ENCODE measurements at places on chromosomes 12 and 14. TPM values are rescaled to one million over a fixed set of nuclear protein-coding genes. Genes with fewer than 3 reads are reported as not detected.
A peak's percentile ranks its signal among the peaks of the same experiment; 100 is the strongest.

Gene SIX1
- total RNA-seq = not detected

Gene BCL11B
- 104 TPM for total RNA-seq

GRCh38 chr12:92076101-92076500 lies 69.5 kb downstream of the BTG1 start:
- H3K36me3 ChIP-seq = no peaks in the 10 kb centered on the region
- no peak overlapping the region for H3K4me3 ChIP-seq
- H3K27me3 ChIP-seq = no peaks in the 10 kb centered on the region
- no peak for DNase-seq

- no peak for DNase-seq
- H3K36me3 ChIP-seq = peaks cover 7% of the 10 kb centered on the region
- H3K27ac ChIP-seq = peak overlapping the region; percentile 42
- H3K27me3 ChIP-seq = no peaks in the 10 kb centered on the region
- H3K4me1 ChIP-seq = peaks cover 18% of the 10 kb centered on the region
Observed at GRCh38 chr12:107442326-107442987, 243.1 kb upstream of the PWP1 start.

DNA sequence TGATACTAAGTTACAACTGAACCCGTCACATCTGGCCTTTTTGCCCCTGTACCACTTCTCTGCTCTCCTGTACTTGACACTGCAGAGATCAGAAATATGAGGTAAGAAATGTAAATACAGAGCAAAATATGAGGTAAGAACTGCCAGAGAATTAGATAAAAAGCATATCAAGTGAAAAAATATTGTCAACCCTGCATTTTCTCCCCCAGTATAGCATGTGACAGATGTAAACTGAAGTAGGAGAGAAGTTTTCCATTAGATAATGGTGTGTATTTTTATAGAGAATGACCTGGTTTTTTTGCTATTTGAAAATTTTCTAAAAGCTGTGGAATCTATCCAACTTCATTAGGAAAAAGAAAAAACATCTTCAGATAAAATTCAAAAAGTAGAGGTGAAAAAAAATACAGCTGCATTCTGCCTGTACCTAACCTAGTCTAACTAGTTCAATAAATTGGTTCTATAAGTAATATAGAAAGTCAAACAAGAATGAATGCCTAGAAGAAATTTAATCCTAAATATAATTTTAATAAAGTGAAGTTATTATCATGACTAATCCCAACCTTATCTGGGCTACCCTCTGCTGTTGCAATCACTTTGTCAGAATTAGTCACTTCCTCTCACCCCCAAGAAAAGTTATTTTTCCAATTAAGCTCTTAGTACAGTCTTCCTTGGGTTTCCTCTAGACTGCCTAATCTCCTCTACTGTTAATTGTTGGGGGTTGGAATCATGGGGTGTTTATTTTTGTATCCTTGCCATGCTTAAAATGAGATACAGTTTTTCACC lies 210.0 kb downstream of the RASSF9 start:
- no peaks in the 10 kb centered on the region for H3K4me1 ChIP-seq
- H3K27ac ChIP-seq = no peak overlapping the region
- no peak for DNase-seq
- no peaks in the 10 kb centered on the region for H3K36me3 ChIP-seq

DNA sequence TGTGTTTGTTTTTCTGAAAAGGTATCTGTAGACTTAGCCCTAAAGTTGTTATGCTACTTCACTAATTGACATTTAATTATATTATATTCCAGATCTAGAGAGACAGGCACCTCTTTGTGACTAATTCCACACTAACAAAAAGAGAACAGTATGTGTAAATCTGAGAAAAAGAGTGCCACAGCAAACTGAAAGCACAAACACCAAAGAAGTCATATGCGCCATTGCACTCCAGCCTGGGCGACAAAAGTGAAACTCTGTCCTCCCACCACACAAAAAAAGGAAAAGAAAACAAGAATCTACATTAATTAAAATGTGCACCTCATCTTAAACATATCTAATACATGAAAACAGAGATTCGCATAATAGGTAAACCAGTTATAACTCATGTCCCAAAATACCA lies 4.4 kb upstream of the CSRNP2 start:
- peaks cover 5% of the 10 kb centered on the region for H3K36me3 ChIP-seq
- DNase-seq = no peak

- H3K4me3 ChIP-seq = no peak overlapping the region
- H3K4me1 ChIP-seq = no peaks in the 10 kb centered on the region
- no peak overlapping the region for H3K27ac ChIP-seq
- peaks cover 2% of the 10 kb centered on the region for H3K27me3 ChIP-seq
- H3K36me3 ChIP-seq = no peaks in the 10 kb centered on the region
- DNase-seq = no peak
Observed at GRCh38 chr12:42617622-42618021, 28.1 kb upstream of the PRICKLE1 start.

DNA sequence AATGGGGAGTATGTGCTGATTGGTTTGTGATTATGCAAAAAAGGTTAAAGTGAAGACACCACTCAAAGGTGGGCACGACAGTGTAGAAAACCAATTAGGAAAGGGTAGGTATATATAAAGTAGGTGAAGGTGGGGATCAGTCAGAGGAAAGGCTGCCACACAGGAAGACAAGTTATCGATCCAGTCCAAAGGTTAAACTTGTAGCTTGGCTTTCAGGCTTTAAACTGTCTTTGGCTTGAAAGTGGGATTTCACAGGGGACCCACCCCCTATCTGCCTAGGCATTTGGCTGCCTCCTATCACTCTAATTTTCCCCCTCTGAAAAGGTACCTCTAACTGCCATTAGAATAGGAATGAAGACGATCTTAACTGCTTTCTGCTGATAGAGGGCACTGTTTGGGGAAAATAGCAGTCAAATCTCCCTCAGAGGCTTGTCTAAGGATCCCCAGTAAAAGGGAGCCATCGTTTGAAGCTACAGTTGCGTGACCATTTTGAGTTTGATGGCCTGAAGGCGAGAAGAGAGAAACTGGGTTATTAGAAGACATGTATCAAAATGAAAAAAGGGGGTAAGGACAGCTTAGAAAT lies 250.2 kb downstream of the GPHN start:
- H3K36me3 ChIP-seq = peaks cover 1% of the 10 kb centered on the region
- H3K27ac ChIP-seq = no peak overlapping the region
- no peaks in the 10 kb centered on the region for H3K4me1 ChIP-seq
- no peaks in the 10 kb centered on the region for H3K27me3 ChIP-seq
- DNase-seq = no peak
- H3K4me3 ChIP-seq = no peak overlapping the region

DNA sequence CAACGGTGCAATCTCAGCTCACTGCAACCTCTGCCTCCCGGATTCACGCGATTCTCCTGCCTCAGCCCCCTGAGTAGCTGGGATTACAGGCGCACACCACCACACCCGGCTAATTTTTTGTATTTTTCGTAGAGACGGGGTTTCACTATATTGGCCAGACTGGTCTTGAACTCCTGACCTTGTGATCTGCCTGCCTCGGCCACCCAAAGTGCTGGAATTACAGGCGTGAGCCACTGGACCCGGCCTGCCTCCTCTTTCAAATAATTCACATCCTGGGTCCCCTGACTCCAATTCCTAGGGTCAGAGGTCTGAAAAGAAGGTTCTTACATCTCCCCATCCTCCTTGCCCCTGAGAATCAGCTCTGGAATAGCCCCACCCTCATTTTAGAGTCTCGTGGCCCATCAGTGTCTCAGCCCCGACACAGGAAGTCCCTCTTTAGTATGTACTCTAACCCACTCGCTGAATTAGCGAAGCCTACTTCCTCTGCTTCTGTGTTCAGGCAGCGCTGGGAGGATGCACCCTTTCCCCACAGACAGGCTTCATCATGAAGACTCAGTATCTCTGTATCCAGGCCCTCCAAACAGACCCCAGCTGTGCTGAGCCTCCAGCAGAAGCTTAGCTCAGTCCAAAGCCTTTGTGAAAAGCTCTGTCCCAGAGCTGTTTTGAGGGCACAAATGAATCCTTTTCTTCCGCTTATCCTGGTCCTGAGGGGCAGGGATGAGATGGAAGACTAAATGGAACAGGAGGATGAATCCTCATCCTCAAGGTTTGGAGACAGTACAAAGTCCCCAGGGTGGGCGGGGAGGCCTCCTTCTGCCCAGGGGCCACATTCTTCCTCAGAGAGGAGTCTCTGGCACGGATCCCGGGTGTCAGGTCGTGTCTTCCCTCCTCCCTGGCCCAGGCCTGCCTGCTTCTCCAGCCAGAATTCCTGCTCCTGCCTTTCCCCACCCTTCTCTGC lies 3.5 kb downstream of the LPAR5 start:
- H3K4me3 ChIP-seq = peak overlapping the region; percentile 89
- peak overlapping the region; percentile 99 for H3K27ac ChIP-seq
- DNase-seq = peak; percentile 54
- H3K27me3 ChIP-seq = no peaks in the 10 kb centered on the region
